ENCODE measurements at places on chromosomes 6 and 20.
A peak's percentile ranks its signal among the peaks of the same experiment; 100 is the strongest.

DNA sequence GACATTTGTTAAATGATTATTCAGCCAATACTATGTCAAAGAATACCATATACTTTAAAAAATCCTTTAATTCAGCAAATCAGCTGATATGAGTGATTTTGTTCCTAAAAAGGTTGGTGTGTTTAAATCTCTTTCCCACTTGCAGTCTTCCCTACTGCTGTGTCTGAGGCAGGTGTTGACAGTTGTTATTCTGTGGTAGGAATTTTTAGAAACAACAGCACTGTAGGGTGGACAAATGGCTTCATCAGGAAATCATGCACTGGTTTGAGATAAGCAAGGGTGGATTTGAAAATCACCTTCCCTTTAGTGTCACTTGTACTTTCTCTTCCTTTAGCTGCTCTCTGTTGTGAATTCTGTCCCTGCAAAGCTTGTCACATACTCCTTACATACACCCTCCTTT, 213.7 kb upstream of the SGK1 start:
- no peak for DNase-seq

DNA sequence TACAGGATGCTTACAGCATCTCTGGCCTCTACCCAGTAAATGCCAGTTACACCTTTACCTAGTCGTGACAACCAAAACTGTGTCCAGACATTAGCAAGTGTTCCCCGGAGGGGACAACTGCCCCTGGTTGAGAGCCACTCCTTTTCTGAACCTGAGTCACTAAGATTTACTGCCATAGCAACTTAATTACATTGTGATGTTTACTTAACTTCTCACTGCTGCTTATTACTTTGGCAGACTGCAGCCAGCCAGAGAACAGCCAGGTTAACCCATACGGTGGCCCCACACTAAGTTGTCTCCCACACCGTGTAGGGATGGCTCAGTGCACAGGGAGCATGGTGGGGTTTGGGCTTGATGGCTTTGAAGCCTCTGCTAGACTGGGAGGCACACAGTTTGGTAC, 204.7 kb upstream of the SULF2 start:
- DNase-seq: no peak

DNA sequence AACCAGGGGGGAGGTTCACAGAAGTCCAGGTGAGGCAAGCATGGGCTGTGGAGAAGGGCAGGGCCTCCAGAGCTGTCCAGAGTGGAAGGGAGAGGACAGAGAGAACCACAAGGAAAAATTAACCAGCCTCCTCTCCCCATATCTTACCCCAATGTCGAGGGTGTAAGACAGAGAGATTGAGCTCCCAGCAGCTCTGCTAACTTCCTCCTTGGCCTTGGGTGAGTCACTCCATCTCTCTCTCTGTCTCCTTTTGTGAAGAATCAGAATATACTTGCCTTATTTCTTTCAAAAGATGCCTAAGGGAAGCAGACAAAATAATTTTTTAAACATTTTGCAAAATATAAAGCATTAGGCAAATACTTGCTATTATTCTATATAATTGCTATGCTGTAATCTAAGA, 58.3 kb upstream of the IYD start:
- DNase-seq: no peak

DNA sequence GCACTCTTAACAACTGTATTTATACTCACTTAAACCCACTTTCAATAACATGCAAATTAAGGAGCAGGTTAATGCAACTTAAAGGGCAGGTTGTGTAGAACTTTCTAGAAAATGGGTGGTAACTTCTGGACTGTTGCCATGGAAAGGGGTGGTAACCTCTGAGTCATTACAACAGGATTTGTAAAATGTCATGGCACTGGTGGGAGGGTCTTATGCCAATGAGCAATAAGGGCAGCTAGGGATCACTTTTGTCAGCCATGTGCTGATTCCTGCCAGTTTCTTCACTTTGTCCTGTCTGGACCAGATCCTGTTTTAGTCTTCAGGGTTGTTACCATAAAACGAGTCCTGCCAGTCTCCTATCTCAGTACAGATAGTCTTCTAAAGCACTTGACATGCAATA, 560.5 kb upstream of the PTCHD4 start:
- no peak for DNase-seq

GRCh38 chr6:121717686-121718085, 282.2 kb downstream of the GJA1 start:
- DNase-seq: no peak

- DNase-seq: no peak
Measured at GRCh38 chr20:1484438-1485116, 6.6 kb downstream of the SIRPB2 start.

DNA sequence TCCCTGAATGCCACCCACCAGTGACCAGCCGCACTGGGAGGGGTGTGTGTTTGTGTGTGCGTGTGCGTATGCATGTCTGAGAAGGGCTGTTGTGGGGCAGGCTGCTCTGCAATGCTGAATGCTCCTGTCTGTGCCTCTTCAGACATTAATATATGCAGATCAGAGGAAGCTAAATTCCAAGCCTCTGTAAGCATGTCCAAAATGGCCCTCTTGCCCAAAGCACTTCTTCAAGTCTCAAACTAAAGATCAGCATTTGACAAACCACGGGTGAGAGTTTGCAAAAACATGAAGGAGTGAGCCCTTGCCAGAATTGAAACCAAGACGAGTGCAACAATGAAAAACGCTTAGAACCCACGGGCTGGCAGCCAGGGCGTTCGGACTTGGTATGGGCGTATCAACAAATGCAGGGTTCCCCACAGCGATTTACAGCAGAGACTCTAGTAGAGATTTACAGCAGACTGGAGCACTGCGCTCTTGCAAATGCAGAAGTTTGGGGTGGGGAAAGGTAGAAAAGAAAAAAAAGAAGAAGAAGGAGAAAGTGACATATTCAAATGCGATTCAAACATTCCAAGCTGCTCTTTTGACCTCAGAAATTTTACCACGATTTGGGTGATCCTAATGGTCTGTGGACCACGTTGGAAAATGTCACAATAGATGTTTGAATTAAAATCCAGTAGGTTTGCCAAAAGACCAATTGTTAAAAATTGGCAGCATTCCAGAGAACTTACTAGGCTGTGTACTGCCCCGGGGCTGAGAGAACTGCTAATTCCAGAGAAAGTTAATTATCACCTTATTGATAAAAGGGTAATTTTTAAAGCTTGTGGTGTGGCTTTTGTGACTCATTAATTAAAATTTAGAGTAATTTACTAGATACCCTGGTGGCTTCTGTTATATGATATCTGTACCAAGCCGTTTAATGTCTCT, 3.5 kb downstream of the SCML4 start:
- DNase-seq: no peak

DNA sequence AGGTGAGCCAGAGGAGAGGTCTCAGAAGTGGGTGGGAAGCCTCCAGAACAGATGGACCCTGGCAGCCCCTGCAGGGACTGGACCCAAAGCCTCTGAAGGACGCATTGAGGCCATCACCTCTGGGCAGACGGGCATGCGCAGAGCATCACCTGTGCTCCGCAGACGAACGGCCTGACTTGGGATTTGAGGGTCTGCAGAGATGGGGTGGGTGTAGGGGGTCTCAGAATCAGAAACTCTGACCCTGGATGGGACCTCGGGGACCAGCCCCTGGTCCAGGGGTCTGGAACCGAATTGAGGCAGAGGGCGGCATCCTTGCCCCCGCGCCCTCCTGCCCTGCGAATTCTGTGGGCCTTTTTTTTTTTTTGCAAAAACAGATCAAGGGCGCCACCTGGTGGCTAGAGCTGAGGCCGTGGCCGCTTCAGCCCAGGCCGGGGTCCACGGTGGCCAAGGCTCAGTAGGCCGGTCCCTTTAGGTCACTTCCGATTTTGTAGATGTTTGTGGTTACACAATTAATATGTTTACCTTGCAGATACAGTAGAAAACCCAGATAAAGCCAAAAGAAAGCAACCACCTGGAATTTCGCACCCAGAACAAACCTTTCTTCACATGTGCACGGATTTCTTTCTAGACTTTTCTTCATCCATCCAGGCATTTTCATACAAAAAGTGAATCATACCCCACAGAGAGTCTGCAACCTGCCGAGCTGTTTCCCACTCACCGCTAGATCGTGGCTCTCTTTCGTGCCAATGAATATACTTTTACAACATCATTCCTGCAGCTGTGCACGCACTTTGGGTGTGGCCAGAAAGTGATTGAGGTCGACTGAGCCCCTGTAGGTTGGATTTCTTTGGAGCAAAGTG, 25.9 kb downstream of the ZBP1 start:
- DNase-seq: peak; percentile 23

- no peak for DNase-seq
Measured at GRCh38 chr6:44925100-44925739, 402.9 kb upstream of the RUNX2 start.

DNA sequence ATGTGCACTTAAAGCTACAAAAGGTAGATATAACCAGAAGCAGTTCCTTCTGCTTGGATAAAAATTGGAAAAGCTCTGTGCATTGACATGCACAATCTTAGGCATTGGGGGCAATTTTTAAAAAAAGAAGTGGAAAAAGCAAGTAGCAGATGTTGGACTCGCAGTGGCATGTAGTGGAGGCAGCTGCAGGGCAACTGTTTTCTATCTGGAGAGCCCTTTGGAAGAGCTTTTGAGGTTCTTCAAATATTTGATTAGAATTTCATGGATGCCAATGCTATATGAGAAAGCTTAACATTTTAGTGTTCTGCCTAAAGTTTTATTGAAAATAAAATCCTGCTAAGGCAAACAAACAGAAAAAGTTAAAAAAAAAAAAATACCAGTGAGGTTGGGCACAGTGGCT, 388.3 kb upstream of the RNF217 start:
- DNase-seq: no peak

DNA sequence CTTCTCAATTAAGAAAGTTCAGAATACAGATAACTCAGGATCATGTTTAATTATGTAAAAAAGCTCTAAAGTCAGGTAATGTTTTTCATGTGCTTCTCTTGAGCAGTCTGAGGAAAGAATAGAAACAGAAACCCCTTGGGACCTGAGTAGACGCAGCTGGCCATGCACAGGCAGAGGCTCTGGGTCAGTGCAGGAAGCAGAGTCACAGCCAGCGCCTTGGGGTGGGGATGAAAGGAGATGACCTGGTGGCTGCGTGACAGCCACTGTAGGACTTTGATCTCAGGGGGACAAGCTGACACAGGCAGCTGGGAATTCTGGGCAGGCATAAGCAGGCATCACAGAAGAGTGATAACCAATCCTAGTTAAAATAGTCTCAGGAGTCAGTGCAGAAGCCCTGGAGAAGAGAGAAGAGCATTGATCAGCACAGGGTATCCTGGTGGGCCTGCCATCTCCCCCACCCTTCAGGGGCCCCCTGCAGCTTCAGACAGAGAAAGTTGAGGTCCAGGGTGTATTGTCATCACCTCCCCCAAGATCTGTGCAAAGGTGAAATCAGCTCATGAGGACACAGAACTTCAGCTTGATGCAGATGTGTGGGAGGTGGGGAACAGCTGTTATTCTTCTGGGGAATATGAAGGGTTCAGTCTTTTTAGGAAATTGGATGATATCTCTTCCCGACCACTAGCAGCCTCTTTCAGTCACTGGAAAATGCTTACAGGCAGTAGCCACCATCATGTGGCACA, 6.4 kb downstream of the HLA-DQB1 start:
- no peak for DNase-seq

DNA sequence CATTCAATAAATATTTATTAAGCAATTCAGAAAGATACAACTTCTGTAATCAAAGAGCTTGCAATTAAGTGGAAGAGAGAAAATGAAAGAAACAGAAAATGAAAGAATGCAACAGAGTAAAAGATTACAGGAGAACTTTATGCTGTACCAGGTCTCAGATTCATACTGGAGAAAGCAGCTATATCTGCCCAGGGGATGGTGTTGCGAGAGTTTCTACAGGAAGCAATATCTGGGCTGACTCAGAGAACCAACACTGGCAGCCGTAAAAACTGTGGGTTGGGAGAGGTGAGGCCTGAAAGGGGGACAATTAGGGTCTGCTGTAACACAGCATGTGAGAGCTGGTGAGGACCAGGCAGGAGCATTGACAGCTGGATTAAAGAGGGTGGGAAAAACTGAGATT, 256.7 kb upstream of the TCF21 start:
- DNase-seq: no peak

GRCh38 chr6:133610227-133610840, 278.6 kb upstream of the TCF21 start:
- no peak for DNase-seq

GRCh38 chr6:108739496-108740330, 108.5 kb upstream of the ARMC2 start:
- DNase-seq: no peak

GRCh38 chr6:34236443-34237315, at the start of gene HMGA1:
Gene HMGA1 (plus strand): TSS chr6:34236873. CDS start chr6:34240781, 3,908 bp downstream.
- DNase-seq: peak; percentile 84

- DNase-seq: no peak
Measured at GRCh38 chr6:107560657-107561056, 70.7 kb downstream of the SOBP start.

DNA sequence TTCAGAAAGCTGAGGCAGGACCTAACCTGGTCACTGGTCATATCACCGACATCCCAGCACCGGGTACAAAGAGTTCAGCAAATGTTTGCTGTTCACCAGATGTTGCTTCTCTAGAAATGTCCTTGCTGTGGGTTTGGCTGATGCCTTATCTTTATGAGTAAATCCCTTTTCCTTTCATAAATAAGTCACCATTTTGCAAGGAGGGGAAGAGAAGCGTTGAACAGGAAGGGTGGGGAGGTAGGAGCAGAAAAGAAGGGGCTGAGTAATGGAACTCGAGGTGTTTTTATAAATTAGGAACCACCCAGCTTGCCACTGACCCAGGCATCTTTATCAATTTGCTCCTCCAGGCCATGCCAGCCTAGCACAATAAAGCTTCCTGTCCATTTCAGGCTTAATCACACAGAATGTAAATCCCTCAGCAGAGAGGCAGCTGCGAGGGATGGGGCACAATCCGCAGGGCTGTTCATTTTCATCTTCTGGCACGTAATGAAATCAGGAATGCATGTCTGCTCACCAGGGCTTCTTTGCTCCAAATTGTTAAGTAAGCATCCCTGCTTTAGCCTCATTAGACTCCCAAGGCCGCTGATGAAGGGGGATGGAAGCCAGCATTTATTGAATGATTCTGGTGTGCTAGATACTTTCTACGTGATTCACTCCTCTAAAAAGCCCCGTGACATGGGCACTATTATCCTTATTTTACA, 371.9 kb upstream of the CHD6 start:
- DNase-seq: no peak

DNA sequence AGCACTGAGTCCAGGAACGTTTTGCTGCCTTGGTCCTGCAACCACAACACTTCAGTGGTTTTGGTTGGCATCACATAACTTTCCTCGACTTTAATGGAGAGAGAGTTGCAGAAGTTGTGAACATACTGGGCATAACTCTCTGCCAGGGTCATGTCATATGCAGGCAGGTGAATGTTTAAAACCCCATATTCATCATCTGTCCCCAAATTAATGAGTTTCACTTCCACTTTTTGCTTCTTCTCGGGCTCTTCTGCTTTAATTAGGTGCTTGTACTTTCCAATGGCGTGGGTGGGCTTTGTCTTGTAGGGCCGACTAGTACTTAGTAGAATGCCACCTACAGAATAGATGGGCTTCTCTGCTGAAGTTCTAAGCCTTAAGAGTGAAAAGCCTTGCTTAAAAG, 45.2 kb upstream of the TFAP2A start:
- DNase-seq: no peak

All from stimulated activated CD8-positive, alpha-beta memory T cell treated with anti-CD3 and anti-CD28 coated beads, Interleukin-4, amount 100 ng/mL, for 1 hour (primary cell).